KG1 (cell line): ENCODE measurements at places on chromosomes 2 and 18.

GRCh38 chr2:163708265-163708664 is 27.5 kb downstream of the FIGN start:
- DNase-seq: no peak

GRCh38 chr2:159266554-159266953 is 19.9 kb downstream of the WDSUB1 start:
- no peak for DNase-seq

DNA sequence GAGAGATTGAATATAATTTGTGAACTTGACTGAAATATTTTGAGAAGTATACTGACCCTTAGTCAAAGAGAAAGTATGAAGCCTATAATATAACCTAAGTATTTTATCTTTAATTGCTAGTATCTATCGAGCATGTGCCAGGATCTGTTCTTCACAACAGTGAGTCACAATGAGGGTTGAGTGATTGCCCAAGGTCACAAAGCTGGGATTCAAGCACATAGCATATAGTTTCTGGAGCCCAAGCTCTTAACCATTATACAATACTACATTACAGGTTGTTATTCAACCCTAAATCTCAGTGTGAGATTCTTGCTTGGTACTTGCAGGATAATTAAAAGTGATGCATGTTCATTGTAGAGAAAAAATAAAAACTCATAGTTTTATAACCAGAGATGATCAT is 97.2 kb downstream of the RAB3GAP1 start:
- no peak for DNase-seq

GRCh38 chr2:216474925-216475670 is 23.5 kb upstream of the RPL37A start:
- no peak for DNase-seq

DNA sequence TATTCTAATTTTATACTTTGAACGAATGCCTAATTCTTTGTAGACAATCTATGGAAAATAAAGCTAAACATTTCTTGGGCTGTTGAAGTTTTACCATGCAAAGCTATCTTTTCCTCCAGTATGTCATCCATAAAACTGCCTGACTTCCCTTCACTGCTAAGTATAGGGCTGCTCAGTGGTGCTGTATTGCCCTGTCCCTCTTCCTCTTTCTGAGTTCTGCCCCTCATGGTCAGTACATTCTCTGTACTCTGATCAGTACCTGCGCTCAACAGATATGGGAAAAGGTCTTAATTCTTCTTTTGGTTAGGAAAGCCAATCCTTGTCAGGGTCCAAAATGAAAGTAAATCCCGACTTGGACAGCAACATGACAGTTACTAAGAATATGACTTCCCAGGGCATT is 321.9 kb downstream of the RAD51AP2 start:
- no peak for DNase-seq

GRCh38 chr2:25928668-25929067 is 50.4 kb upstream of the ASXL2 start:
- no peak for DNase-seq

GRCh38 chr2:147008481-147008880 is 836.3 kb upstream of the ACVR2A start:
- DNase-seq: no peak

- no peak for DNase-seq
Measured at GRCh38 chr2:218271487-218271797, 1.1 kb downstream of the PNKD start.

DNA sequence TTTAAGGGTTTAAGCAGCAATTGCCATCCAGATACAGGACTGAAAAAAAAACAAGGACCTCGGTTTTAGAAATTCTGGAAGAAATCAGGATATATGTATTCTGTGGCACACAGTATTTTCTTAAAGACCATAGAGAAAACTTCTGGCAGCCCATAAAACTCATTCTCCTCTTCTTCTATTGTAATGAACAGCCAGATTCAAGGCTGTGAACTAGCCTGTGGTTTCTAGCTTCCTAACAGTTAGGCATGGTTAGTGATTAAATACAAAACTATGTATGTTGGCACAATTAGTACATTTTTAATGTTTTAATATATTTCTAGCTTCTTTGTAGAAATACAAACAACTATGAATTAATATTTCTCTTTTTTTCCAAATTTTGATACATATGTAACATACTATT is 555.7 kb downstream of the DSC3 start:
- DNase-seq: no peak

DNA sequence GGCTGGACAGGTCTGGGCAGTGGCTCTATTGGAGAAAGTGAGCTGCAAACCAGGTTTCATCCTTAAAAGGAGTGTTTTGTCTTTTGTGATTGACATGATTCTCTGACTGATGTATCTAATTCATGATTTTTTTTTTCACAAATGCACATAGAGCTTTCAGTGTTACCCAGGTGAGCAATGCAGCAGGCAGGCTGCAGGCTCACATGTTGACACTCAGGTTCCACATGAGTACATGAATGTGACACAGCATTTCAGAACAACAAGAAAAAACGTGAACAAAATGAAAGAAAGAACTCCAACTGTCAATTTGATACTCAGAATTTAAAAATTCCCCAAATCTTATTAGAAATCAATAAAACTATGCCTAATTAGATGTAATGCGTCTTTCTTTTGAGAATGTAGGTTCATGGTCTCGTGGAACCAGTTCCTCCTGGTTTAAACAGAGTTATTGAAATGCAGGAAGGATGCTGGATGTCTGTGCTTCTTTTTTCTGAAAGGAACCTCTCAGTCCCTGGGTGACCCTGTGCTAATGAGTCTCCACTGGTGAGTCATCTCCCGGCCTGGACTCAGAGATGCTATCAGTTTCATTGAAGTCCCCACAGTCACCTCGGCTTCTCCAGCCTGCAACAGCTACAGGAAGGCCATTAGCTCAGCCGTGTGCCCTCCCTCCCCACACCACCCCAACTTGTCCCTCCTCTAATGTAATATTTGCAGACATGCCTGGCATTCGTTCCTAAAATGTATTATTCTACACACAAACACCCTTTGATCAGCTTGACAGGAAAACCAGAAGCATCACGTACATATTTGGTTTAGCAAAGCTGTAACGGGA is 430.4 kb downstream of the LPIN1 start:
- peak; percentile 63 for DNase-seq

DNA sequence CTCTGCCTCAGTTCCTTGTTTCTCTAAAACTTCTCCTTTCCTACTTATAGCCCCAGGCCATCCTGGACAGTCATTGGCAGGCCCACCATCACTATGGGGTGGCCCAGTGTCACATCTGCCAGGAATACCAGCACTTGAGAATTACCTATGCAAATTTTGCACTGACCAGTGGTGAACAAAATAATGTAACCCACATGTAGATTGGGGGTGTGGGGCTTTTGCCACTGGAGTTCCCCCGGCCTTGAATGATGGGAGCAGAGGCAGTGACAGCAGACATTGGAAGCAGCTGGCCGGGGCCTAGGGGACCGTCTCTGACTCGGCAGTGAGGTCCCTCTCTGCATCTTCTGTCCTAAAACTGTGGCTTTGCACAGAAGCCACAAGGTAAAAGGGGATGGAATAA is 24.9 kb upstream of the DNMT3A start:
- no peak for DNase-seq

GRCh38 chr2:145166731-145167302 is 646.9 kb upstream of the ZEB2 start:
- DNase-seq: no peak

DNA sequence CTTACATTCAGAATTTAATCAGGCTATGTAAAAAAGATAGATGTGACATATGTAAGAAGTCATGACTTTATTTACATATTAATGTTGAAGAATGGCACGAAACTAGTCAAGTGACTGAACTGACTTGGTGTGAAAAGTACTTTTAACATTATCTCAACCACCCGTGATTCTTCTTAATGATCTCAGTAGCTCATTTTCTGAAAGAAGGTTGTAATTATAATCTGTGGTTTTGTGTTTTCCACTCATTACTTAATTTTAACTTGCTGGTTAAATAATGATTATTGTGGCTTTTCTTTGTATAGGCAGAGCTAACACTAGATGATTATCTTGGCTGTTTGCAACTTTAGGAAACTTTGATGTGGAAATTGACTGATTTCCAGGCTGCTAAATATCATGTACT is 18.5 kb downstream of the KCNJ13 start:
- DNase-seq: no peak

DNA sequence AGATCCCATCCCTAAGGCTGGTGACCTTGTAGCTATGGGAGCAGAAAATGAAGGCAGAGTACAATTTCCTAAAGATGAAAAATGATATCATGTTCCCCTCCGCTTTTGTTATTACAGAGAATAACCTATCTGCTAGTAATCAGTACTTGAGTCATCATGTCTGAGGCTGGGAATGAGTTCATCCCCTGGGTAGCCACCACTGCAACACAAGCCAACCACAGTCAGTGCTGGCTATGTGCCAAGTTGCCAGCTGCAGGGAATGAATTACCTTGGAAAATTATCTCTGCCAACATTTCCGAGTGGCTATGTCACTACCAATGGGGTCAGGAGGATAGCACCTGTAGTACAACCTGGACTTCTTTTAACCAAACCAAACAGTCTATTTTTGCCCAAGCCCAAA is 1094.7 kb upstream of the DDX18 start:
- no peak for DNase-seq

- DNase-seq: no peak
Measured at GRCh38 chr2:159066541-159067156, 98.2 kb downstream of the TANC1 start.

- DNase-seq: no peak
Measured at GRCh38 chr2:186683341-186683740, 10.5 kb upstream of the FAM171B start.

- DNase-seq: no peak
Measured at GRCh38 chr2:37619959-37620300, 51.5 kb downstream of the CDC42EP3 start.

DNA sequence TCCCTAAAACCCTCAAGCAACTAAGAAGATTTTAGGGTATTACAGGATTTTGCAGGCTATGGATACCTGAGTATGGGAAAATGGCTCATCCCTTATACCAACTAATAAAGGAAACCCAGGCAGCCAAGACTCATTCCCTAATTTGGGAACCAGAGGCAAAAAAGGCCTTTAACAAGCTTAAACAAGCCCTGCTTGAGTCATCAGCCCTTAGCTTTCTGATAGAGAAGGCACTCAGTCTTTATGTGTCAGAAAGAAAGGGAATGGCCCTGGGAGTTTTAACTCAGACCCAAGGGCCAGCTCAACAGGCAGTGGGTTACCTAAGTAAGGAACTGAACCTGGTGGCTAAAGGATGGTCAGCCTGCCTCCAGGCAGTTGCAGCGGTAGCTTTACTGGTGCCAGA is 96.9 kb upstream of the RMP24 start:
- DNase-seq: no peak

GRCh38 chr2:62410015-62410453 is 96.0 kb downstream of the TMEM17 start:
- peak; percentile 24 for DNase-seq

- no peak for DNase-seq
Measured at GRCh38 chr2:236627841-236628240, 58.2 kb downstream of the ACKR3 start.

DNA sequence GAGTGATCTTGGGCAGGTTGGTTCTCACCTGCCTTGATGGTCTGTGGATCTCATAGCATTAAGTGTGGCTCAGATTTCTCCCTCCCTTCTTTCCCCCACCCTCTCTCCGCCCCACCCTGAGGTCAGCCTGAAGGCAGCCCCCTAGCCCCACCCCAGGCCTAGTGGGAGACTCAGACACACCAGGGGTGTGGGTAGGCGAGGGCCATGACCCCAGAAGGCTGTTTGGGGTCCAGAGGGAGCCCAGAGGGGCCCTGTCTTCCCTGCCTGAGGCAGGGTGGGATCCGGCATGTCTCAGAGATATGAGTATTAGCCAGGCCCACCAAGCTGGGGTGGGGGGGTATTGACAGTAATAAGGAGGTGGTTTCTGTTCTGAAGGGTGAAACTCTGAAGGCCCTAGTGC is 160.5 kb downstream of the GLI2 start:
- DNase-seq: no peak

DNA sequence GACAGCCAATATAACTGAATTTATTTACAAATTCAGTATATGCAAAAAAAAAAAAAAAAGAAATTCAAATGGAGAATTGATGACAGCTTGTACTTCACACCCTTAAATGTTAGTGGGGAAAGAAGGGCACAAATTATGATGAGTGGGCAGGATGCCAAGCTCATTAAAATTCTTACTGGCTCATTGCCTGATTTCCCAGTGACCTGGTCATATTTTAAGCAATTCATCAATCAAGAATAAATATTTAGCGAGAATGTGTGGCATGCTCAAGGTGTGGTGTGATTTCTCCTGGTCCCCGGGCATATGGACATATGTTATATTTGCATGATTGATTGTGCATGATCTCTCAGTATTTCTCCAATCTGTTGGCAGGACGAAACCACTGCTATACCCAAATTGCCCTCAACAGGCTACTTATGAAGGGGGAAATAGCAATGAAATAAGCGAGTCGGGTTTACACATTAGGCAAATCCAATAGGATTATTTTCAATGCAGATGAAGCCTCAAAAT is 883.0 kb downstream of the LRRTM4 start:
- no peak for DNase-seq
